ENCODE measurements at places on chromosomes 6 and 20. TPM values are rescaled to one million over a fixed set of nuclear protein-coding genes. Genes with fewer than 3 reads are reported as not detected.

DNA sequence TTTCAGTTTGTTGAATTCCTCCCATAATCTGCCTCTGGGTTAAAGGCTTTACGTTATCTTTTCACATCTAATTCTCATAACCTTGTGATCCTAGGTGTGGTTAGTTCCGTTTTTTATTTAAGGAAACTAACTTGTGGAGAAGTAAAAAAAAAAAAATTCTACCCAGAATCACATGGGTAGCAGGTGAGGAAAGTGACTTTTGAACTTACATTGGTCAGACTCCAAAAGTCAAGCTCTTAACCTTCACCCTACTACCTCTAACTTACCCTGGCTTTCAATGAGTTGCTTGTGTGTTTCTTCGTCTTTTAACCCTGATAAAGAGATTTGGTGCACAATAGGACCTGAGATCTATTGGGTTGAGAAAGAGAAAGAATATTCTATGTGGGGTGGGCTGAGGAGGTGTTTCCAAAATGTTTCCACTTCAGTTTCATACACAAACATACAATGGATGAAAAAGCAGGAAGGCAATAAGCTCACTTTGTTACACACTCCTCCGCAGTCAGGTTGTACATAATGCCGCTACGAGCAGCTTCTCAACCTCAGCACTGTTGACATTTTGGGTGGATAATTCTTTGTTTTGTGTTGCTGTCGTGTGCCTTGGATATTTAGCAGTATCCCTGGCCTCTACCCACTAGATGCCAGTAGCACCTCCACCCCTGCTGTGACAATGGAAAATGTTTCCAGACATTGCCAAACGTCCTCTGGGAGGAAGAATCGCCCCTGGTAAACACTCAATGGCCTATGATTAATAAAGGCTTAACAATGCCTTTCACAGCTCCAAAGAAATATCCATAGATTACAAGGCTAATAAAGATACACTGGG is 193.0 kb upstream of the ZNF217 start:
- peak; percentile 13 for DNase-seq

Gene TTK
- polyA plus RNA-seq: 8.7 TPM

Gene MPIG6B
- polyA plus RNA-seq: not detected

Gene ZNF311
- 0.93 TPM for polyA plus RNA-seq

DNA sequence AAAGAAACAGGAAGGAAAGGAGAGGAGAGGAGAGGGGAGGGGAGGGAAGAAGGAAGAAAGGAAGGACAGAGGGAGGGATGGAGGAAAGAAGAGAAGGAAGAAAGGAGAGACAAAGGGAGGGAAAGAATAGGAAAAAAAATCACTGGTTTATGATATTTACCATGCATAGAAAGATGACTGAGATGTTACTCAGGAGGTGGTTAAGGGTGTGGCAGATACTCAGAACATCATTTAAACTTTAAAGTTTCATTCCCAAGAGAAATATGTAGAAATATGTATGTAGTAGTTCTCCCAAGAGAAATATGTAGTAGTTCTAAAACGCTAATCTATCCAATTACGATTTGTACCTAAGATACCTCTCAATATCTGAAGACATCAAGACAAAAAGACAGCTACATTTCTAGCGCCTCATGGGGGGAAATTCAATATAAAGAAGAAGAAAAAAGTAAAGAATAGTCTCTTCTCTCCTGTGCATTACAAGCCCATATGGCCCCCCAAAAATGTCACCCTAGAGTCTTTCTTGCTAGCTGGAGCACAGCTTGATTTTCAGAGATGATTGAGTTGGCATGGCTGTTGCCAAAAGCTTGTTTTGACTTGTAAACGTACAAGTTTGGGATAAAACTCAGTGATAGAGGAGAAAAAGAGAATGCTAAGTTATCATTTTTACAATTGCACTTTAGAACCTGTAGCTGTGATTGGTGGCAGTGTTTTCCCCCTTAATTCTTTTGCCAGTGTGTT is 539.2 kb downstream of the CDH26 start:
- no peak for DNase-seq

DNA sequence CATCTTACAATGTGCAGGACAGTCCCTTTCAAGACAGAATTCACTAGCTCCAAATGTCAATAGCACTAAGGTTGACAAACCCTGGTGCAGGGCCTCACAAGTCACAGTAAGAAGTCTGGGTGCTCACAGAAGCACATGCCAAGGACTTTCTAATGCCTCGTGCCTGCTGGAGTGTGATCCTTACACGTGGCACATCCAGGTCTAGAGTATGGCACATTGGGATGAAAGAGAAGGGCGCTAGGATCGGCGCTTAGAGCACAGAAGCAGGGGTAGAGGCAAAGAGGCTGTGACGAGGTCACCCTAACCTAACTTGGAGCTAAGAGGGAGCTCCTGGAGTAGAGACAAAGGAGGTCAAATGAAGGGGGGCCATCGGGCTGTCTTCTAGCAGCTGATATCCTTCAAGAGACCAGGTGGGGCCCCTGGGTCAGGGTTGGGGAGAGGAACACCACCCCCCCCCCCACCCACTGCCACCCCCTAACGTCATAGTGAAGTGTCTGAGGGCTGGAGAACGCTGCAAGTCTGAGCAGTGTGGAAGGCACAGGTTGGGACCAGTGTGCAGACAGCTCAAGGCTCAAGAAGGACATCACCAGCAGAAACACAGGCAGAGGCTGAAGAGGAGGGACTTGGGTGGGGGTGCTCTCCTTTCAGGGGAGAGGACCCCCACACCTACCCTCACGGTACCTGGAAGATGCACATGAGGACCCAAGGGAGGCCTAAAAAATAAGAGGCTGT is 97.8 kb upstream of the MRPS10 start:
- peak; percentile 6 for DNase-seq

DNA sequence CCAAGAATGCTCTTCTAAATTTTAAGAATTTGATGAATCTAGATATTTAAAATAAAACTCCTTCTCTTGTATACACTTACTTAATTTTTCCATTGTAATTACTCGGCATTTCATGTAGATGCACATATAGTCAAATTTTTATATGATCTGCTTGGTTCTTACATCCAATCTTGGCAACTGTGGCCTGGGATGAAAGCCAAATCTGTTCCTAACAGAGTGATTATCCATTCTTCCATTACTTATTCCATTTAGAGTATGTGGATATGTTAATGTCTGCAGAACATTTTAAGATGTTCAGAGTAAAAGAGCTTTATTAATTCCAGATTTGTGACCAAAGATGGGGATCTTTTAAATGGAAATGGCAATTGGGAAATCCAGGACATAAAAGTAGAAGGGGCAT is 144.1 kb upstream of the PDE7B start:
- DNase-seq: no peak

Gene SLC18B1
- polyA plus RNA-seq: 5.8 TPM

DNA sequence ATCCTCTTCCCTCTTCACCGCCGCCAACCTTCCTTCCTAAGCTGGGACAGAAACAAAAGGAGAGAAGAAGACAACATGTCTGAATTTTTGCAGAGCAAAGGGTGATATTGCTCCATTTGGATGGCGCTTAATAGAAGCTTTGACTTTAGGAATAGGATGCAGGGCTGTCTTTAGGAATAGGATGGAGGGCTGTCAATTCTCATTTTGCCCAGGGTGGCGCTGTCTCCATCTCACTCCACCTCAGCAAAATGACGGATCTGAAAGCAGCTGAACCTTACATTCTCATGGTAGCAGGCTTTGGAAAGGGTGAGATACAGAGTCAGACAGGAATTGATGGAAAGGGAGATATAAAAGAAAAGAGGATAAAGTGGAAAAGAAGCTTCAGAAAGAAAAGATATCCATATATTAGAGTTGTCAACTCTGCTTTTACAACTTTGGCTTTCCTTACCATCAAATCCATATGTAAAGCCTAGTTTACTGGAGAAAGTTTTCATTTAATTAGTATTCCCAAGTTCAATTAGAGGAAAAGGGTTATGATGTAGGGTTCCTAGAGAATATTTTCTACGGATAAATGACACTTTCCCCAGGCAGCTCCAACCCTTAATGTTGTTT is 2.4 kb downstream of the MTCL3 start:
- DNase-seq: peak; percentile 69

Gene ZBTB46
- 0.33 TPM for polyA plus RNA-seq

DNA sequence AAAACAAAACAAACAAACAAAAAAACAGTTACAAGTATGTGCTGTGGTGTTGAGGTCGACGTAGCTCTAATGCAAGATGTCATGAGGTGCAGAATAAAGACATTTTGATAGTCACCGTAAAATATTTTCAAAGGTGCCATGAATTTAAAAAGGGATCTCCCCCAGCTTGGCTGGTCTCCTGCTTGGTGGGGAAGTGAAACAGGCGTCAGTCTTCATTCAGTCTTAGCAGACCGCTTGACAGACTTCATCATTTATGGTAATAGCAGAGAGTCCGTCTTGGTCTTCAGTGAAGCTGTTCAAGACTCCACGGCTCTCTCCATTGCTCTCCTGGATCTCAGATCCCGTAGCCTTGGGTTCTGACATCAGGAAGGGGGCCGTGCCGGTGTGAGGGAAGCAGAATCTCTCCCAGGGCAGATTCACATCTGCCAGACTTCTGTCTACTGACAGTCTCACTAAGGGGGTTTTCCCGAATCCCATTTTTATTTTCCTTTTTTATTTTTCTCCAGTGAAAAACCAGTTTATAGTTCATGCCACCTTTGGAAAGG is 1.6 kb downstream of the SLC24A3 start:
- no peak for DNase-seq

- no peak for DNase-seq
Measured at GRCh38 chr6:151141685-151142084, 98.1 kb upstream of the AKAP12 start.

GRCh38 chr6:95545686-95546085 is 31.6 kb upstream of the MANEA start:
- DNase-seq: no peak

DNA sequence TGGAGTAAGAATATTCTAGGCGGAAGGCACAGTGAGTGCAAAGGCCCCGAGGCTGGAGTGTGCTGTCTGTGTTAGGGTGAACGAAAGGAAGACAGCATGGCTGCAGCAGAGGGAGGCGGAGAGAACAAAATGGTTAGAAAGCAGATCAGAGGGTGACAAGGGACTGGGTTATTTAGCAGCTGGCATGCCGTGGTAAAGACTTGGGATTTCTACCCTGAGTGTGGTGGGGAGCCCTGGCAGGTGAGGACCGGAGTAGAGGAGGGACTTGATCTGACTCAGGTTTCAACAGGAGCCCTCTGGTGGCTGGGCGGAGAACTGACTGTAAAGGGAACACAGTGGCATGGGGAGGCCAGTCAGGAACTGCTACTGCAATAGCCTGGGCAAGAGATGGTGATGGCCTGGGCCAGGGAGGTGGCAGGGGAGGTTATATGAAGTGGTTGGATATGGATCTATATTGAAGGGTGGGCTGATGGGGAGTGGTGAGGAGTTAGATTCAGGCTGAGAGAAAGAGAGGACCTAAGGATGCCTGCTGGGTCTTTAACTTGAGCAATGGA is 38.0 kb downstream of the PIM1 start:
- peak; percentile 76 for DNase-seq

GRCh38 chr20:45972500-45973183 is 639 bp upstream of the ZNF335 start:
- peak; percentile 98 for DNase-seq

Gene SULF2
- 1.1 TPM for polyA plus RNA-seq

GRCh38 chr6:133001040-133001565 is 186.7 kb downstream of the RPS12 start:
- no peak for DNase-seq

Gene RTN4IP1
- polyA plus RNA-seq: 5.5 TPM

GRCh38 chr6:134464690-134465411 is 146.9 kb upstream of the SGK1 start:
- DNase-seq: peak; percentile 48

DNA sequence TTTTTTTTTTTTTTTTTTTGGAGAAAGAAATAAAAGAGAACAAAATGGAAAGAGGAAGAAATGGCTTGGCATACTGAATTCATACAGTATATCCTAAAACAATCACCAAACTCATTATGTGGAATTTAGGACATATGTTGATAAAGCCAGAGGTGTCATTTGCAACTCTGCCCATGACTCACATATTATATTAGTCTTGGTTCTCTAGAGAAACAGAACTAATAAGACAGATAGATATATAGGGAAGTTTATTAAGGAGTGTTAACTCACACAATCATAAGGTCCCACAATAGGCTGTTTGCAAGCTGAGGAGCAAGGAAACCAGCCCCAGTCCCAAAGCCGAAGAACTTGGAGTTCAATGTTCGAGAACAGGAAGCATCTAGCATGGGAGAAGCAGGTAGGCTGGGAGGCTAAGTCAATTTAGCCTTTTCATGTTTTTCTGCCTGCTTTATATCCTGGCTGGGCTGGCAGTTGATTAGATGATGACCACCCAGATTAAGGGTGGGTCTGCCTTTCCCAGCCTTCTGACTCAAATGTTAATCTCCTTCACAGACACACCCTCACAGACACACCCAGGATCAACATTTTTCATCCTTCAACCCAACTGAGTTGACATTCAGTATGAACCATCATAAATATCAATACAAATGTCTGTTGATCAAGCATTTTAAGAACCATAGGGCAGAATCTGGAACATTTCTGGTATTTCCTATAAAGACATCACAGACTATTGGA is 102.3 kb downstream of the UBE3D start:
- no peak for DNase-seq

Gene RPS6KA2
- 44.0 TPM for polyA plus RNA-seq

DNA sequence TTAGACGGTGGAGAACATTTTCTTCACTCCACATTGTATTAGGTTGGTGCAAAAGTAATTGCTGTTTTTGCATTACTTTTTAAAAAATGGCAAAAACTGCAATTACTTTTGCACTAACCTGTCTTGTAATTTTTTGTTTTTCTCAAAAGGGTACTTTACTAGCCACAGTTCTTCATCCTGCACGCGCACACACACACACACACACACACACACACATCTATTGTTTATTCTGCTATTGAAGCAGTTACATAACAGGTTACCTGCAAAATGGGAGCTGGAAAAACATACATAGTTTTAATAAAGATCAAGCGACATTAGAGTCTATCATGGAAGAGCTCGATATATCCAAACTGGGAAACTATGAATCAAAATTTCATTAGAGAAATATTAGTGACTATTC is 235.2 kb downstream of the SIM1 start:
- DNase-seq: no peak

Gene TCF21
- polyA plus RNA-seq: 4.0 TPM

- no peak for DNase-seq
Measured at GRCh38 chr6:154839546-154839945, 106.3 kb downstream of the SCAF8 start.

DNA sequence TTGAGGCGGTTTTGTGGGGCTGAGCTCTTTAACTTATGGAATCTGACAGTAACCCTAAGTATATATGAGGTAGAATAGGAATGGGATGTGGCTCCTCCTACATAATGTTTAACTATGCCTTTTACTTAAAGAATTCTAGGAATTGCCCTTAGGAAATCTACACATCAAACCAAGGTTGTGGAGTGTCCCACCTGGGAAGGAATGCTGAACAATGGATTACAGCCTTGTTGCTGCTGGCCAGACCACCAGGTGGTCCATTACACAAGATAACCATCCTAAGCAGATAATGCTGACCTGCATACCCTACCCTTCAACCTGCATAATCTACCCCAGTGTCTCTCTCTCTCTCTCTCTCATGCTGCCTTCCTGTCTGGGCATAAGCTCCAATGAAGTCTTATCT is 35.0 kb upstream of the SLC22A16 start:
- no peak for DNase-seq

All from GM23248 (cell line).